ENCODE measurements at places on chromosomes 2 and 18.

DNA sequence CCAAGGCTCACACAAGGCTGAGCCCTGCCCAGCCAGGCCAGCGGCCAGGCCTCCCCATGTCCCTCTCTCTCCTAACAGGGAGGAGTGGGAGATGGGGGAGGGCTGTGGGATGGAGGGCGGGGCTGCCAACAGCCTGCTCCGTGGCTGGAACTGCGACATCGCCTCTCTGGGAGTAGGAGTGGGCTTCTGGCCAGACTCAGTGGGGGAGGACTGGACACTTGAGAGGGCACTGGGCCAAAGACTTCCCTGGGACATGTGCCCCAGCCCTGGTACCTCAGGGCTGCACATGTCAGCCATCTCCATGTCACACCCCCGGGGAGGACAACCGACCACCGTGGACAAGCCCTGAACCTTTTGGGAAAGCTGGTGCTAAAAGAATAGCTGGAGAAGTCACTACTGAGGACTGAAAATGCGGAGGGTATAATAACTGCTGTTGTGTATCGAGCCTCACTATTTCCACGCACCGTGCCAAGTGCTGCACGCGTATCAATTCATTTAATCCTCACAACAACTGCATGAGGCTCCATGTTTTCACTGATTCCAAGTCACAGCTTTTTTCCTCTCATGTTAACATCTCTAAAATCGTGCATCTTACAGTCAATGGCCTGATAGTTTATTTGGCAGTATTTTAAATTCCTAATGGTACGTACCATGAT lies 127.3 kb downstream of the MSH2 start:
- DNase-seq = no peak

- peak; percentile 60 for DNase-seq
These were observed 205.4 kb downstream of the ZNF407 start for GRCh38 chr18:74803117-74803516.

DNA sequence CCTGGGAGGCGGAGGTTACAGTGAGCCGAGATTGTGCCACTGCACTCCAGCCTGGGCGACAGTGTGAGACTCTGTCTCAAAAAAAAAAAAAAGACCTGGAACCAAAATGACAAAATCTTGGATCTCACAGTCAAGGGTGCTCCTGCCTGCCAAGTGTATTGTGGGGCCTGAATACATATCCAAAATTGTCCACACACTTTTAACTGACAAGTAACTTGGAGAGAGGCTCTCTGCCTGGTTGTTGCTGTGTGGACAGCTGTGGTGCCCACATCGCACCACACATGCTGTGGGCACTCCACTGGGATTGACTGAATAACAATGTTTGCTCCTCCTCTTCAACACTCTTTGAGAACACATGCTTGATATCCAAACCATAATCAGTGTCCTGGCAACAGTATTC lies 117.6 kb upstream of the REV1 start:
- no peak for DNase-seq

DNA sequence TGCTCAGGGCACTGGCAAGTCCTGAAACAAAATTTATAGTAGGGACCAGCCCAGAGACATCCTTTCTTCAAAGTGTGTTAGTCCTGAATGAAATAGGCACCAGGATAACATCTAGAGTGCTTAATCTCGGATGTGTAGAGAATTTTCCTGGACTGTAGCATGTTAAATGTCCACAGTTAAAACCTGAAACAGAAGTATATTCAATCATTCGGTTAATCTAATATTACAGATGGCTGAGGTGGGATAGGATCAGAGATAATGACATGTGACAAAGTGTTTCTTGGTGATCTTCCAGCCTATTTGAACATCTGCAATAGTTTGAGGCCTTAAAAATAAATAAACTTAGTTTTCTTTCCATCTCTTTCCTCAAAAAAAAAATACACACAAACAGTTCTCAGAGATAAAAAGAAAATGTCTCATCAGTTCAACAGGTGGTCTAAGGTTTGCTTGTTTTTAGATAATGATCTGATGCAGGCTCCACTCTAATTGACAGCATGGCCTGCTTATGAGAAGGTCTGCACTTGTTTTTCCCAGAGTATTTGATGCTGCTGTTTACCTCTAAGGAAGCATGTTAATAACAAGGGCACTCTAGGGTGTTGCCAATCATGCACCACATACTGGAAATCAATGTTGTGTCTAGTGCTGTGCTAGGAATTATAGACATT lies 25.9 kb downstream of the CNTNAP5 start:
- no peak for DNase-seq

- DNase-seq = no peak
These were observed 38.6 kb downstream of the MLPH start for GRCh38 chr2:237525559-237526157.
